ENCODE measurements at places on chromosomes 4 and X. TPM values are rescaled to one million over a fixed set of nuclear protein-coding genes. Genes with fewer than 3 reads are reported as not detected.

Gene CXXC4
- polyA plus RNA-seq: 10.1 TPM

Gene NXF2B
- polyA plus RNA-seq: 0.78 TPM

Gene GRIA2
- 1.2 TPM for polyA plus RNA-seq

Gene TMSB15A
- 64.7 TPM for polyA plus RNA-seq

Gene CT47B1
- polyA plus RNA-seq: not detected

Gene TMSB15C
- 9.4 TPM for polyA plus RNA-seq

Gene ACSL4
- 51.2 TPM for polyA plus RNA-seq

Gene FRMPD3
- polyA plus RNA-seq: 0.25 TPM

Gene ART3
- polyA plus RNA-seq: 0.32 TPM

Data from right renal pelvis (tissue), 4 donors.